ENCODE measurements at places on chromosomes 2 and 18.

DNA sequence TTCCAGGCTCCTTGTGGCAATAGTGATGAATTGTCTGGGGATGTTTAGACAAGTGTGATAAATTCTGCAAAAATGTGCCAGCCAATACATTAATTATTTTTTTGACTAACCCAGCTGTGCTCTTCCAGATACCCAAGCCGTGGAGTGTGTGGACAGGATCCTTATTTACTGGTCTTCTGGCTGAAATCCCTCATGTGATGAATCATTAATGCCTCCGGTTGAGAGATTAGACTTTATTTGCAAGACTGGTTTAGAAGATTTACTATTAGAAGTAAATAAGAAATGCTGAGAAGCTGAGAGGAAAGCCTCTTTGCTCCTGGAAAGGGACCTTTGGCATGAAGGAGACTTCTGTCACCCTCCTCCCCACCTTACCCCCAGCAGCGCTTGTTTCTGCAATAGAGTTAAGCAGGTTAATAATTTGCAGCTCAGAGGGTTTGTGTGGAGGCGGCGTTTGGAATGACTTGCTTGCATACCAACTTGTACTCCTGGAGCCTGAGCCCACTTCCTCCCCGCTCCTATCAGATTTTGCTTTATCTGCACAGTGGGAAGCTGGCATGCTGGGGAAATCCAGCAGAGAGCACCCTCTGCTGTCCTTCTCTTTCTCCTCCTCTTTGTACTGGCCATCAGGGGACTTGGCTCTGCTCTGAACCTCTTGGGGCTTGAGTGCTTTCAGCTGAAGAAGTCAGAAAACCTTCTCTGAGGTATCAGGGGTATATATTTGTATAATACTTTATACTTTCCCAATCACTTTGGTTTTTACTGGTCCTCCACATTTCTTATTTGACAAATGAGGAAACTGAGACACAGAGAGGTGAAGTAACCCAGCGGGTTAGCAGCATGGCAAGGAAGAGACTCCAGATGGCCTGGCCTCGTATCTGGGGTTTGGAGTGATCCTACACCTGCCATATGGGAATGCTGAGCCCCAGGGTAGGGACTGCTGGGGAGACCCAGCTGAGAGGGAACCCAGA lies 16.3 kb downstream of the SLC3A1 start:
- DNase-seq: no peak

- no peak for DNase-seq
These were observed 55.9 kb upstream of the HAAO start for GRCh38 chr2:42848265-42848664.

DNA sequence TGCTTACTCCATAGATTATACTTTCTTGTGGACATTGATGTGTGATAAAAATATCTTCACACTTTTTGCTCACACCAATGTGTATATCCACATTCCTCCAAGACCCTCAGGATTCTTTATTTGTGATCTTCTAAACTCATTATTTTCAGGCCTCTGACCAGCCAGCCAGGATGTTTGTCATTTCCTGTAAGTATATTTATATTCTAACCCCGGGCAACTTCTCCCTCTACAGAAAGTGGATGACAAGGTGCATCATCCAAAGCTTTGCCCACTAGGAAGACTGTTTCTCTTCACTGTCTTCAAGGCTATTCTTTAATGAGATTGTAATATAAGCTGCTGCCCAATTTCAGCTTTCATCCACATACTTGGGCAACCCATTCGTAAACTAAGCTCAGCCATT lies 3.6 kb upstream of the CWC22 start:
- no peak for DNase-seq

- DNase-seq: no peak
These were observed 39.8 kb upstream of the SPTBN1 start for GRCh38 chr2:54416166-54416813.

DNA sequence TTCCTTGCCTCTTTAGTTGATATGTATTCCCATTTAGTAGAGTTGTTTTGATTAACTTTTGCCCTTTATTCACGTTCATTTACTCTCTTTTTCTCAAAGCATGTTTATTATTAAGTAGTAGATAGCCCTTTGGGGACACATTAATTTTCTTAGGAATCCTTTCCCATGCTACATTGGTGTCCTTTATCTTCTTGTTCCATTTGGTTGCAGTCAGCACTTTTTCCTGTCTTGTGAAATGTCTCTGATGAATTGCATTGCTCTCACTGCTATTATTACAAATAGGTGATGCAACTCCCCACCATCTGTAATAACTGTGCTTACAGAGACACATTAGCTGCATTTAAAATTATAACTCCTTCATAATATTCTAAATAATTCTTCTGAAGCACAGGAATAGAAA lies 428.5 kb upstream of the CNTNAP5 start:
- DNase-seq: no peak

DNA sequence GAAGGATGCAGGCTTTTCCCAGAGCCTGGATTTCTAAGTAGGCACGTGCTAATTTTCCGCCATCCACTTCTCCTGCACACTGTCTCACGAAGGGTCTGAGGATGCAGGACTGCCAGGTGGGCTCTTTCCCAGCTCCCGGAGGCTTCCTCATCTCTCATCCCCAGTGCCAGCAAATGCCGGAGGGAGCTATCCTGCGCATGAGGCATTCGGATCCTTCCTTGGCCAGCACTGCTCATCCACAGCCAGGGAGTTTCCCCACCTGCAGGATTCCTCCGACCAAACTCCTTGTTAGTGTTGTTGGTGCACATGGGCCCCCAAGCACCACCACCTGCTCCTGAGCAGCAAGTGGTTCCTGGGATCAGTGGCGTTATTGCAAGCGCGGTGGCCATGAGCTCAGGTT lies 5.0 kb downstream of the CNDP1 start:
- no peak for DNase-seq

GRCh38 chr2:221552291-221552690 lies 19.8 kb downstream of the EPHA4 start:
- DNase-seq: no peak

DNA sequence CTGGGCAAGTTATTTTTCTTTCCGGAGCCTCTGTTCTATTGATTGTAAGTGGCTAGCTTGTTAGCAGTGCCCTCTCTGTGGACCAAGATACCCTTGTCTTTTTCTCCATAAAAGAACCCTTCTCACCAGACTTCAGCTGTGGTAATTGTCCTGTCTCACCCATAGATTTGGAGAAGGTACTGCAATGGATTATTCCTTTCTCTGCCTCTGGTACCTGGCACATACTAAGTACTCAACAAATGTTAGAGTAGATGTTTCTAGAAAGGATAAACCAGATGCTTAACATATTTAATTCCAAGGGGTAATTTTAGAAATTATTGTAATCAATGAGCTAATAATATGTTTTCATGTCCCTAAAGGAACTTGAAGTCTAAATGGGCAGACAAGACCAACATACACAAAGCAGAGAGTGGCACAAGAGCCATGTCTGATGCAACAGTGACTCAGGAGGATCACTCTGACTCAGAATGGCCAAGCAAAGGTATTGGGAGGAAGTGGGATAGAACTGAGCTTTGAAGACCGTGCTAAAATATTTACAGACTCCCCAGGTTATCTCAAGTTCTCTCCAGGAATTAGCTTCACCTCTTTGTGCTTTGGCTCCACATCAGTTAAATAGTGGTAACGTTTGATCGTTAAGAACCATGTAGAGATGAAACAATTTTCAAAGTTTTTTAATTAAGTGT lies 129.7 kb upstream of the OSR1 start:
- DNase-seq: no peak

DNA sequence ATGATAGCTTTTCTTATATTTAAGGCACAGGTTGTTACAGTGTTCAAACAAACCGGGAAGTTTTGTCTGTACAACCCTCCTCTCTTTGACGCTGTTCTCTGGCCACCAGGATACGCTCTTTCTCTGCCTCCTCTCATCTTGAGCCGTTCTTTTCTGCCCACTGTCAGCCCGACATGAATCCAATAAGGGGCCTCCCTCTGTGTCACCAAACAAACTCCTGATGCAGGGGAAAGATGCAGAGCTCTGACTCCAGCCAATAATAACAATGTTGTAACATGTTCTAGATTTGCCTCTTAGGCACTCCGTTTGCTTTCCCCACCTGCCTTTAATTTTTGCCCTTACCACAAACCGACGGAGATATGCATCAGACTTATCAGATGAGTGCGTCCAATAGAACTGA lies 449.3 kb downstream of the SLC4A3 start:
- no peak for DNase-seq

GRCh38 chr2:69501301-69501700 lies 64.1 kb upstream of the NFU1 start:
- DNase-seq: no peak

- DNase-seq: no peak
These were observed 217.8 kb downstream of the HAUS1 start for GRCh38 chr18:46321955-46322354.

GRCh38 chr2:223008162-223008561 lies 43.8 kb upstream of the KCNE4 start:
- DNase-seq: no peak

DNA sequence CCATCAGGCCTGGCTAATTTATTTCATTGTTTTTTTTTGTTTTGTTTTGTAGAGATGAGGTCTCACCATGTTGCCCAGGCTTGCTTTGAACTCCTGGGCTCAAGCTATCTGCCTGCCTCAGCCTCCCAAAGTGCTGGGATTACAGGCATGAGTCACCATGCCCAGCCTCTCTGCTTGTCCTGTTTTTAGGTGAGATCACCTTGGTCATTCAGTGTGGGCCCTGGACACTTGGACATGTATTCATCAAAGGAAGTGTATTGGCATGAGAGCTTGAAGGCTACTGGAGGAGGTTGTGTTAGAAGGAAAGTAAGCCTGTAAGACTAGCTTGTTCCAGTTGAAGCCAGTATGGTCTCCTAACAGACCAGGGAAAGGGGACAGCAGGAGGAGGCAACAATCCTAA lies 229.2 kb upstream of the RGPD4 start:
- DNase-seq: no peak

GRCh38 chr2:225038231-225038523 lies 4.1 kb downstream of the DOCK10 start:
- no peak for DNase-seq

GRCh38 chr2:32647180-32647651 lies 19.4 kb downstream of the TTC27 start:
- DNase-seq: no peak

DNA sequence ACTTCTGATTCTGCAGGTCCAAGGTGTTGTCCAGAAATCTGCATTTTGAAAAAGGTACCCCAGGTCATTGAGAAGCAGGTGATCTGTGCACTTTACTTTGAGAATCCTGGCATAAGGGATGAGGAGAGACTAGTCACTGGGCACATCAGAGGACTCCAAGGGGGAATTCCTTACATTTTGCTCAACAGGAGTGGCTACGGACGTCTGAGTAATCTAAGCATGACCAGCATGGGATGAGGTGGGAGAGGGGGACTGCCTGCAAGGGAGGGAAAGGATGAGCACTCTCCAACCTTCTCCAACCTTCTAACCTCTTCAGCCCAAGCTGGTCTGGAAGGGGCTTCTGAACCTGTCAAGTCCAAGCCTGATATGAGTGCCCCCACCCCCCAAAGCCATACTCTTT lies 55.5 kb downstream of the MARCHF4 start:
- DNase-seq: no peak

DNA sequence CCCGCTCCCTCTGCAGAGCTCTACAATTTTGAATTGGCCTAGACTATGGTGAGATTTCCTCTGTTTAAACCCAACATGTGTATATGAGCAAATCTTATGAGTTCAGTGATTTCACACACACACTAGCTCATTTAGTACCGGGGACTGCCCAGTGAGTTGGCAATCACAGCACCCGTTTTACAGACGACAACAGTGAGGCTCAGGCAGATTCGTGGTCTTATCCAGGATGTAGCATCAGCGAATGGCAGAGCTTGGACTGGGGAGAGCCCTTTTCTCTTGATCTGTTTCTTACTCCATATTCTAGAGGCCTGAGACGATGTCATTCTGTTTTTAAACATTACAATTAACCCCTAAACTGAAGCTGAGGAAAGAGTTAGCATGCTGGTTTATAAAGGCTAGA lies 419.9 kb downstream of the NBAS start:
- DNase-seq: no peak

- peak; percentile 20 for DNase-seq
These were observed 12.7 kb upstream of the ARHGEF4 start for GRCh38 chr2:130823886-130824491.

DNA sequence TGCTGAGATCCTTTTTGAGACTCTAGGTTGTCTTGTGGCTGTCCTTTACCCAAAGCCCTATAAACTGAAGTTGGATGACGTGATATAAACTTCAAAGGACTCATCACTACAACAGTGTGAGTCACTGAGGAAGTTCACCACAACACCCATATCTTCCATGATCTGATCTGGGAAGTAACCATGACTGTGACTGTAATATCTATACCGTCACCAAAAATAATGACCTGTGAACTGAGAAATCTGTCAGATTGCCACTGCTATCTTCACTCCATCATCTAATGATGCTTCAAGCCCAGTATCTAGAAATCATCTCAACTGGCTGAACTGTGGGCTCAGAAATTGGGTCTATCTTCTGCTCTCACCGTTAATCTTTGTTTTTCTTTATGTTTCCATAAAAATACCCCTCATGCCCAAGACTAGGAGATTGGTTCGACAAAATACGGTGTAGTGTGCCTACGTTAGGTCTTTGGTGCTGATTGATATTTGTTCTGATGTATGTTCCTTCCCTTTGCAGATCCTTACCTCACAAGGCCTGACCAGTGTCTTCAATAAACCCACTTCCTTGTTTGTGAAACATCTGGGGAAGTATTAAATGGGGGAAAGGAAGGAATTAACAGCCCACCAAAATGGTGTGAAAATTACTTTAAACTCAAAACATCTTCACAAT lies 78.2 kb downstream of the MYL12B start:
- DNase-seq: no peak

DNA sequence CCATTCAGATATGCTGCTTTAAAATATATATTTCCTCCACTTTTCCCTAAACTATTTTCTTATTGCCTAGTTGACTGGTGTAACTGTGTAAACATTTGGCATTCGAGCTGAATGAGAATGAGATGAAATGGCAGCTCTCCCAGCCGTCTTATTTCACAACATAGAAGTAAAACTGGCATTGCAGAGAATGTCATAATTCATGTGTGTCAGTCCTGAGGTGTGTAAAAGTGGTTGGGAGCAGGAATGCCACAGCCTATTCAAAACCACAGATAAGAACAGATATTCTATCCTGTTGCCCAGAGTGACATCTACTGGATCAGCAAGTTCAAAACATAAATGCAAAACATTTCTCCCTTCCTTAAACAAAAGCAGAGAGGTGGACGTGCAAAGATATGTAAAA lies 565.5 kb upstream of the CHAC2 start:
- no peak for DNase-seq

DNA sequence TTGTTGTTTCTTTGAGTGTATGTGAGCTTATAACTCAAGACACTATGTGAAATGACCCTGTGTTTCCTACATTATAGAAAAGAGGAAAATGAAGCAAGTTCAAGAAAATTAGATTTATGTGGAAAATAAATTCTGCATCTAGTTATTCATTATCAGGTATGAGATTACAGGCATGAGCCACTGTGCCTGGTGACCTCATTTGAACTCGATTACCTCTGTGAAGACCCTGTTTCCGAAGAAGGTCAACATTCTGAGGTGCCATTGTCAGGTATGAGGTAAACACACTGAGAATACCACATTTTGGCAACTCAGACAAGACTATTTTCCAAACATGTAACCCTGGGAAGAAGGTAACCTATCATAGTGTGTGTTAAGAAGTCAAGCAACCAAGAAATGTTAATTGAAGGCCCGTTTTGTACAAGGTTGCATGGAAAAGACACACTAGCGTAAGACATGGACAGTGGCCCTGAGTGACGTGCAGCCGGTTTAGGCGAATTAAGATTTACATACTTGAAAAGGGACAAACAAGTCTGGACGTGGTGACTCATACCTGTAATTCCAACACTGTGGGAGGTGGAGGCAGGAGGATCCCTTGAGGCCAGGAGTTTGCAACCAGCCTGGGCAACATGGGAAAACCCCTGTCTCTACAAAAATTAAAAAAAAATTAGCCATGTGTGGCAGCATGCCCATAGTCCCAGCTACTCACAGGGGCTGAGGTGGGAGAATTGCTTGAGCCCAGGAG lies 186.6 kb downstream of the NEDD4L start:
- DNase-seq: no peak
